ENCODE measurements at places on chromosomes 7 and 10.
A peak's percentile ranks its signal among the peaks of the same experiment; 100 is the strongest.

- no peak for DNase-seq
Measured at GRCh38 chr7:7922684-7923385, 45.8 kb upstream of the GLCCI1 start.

GRCh38 chr7:3013975-3014792 lies 29.5 kb downstream of the CARD11 start:
- DNase-seq = no peak

- no peak for DNase-seq
Measured at GRCh38 chr7:22732556-22733126, 5.6 kb downstream of the IL6 start.

DNA sequence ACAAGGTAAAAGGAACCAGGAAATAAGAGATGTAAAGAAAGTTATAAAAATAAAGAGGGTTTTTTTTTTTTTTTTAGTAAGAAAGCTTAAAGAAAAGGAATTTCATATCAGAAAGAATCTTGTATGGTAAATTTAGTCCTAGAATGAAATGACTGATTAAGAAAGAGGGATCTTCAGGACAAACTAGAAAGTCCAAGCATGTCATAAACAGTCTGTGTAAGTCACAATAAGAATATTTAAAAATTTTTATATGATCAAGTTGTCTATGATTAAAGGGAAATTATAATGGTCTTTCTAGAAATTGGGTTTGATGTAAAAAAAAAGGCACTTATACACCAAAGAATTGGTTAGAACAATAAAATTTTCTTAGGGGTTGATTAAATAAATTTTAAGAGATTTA lies 289.5 kb downstream of the XPNPEP1 start:
- DNase-seq = no peak

GRCh38 chr7:16727736-16728135 lies 25.8 kb upstream of the TSPAN13 start:
- DNase-seq = no peak

- peak; percentile 27 for DNase-seq
Measured at GRCh38 chr10:14009371-14010100, 321.2 kb downstream of the FRMD4A start.

DNA sequence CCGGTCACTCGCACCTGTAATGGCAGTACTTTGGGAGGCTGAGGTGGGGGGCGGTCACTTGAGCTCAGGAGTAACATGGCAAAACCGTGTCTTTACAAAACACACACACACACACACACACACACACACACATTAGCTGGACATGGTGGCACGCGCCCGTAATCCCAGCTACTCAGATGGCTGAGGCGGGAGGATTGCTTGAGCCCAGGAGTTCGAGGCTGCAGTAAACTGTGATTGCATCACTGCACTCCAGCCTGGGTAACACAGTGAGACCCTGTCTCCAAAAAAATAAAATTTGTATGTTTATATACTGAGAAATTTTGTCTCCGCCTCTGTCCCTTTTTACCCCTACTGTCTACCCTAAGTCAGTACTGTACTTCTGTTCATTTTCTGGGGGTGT lies 86.6 kb downstream of the CUX1 start:
- DNase-seq = no peak

- peak; percentile 2 for DNase-seq
Measured at GRCh38 chr7:45080265-45080957, 8.4 kb downstream of the NACAD start.

DNA sequence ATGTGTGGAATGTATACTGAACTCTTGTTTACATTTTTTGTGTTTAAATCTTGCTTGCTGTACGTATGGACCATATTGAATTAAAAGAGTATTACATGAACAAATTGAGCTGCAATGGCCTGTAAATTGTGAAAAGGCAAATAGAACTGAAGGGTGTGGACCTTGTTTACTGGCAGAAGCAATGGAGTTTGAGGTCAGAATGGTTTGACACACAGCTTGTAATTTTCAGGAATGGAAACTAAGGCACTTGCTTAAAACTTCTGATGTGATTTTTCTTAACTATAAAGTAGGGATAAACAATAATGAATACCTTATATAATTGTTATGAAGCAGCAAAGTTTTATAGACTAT lies 33.9 kb upstream of the COBL start:
- DNase-seq = no peak

DNA sequence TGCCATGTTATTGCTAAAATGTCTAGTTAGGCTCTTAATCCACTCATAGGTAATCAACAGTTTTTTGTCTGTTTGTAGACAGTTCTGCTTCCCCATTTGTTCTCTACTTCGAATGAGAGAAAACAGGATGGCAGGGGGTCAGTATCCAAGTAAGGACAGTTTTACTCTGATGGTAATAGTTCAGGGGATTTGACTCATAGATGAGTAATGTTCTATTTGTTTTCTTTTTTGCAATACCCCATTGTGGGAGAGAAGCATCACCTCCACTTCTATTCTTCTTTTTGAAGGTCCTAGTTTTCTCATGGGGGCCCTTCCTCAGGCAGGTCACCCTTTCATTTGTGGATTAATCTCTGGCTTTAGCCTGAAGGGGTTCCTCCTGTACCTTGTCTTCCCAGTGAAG lies 13.9 kb downstream of the PCLO start:
- no peak for DNase-seq

GRCh38 chr10:26780793-26781601 lies 79.8 kb downstream of the ABI1 start:
- no peak for DNase-seq

DNA sequence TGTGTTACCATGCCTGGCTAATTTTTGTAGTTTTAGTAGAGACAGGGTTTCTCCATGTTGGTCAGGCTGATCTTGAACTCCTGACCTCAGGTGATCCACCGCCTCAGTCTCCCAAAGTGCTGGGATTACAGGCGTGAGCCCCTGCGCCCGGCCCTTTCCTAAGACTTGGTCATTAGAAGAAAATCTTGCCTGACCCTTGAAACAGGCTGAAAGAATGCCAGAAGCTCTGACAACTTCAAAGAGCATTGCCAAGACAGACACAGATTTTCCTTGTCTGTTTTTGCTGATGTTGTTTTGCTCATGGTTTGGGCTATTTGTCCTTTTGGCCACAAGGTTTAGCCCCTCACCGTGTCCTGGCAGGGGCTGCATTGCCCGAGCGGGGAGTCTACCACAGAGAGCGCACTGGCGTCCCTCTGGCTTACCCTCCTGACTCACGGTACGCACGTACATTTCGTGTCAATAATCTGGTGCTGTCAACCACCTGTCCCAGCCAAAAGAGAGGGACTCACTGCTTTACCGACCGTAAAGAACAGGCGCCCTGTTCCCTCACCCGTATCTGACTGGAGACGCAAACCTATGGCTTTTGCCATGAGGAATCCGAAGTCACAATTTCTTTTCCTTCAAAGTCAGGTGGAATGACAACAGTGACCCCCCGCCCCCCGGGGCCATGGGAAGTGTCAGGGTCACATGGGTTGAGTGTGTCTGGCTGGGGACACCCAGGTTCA lies 10.1 kb upstream of the INPP5A start:
- DNase-seq = peak; percentile 2

DNA sequence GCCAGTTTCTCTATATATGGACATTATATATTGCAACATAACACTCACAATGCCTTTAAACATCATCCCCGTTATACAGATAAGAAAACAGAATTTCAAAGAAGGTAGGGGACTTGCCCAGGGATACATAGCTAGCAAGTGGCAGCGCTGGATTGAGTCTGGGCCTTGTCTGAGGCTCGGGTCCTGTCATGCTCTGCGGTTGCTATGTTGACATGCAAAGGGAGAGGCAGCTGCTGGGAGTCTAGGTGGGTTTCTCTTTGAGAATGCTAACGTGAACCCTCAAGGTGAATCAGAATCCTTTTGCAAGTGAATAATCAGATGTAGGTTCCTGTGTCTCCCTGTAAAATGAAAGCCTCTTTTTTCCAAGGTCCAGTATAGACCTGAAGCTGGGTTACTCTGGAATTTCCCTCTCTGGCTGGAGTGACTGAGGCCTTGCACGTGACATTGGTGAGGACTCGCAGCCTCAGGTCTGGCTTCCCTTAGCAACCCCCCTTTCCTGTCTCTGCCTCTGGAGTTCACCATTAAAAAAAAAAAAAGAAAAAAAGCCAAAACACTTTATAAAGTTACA lies 38.9 kb downstream of the TCF7L2 start:
- no peak for DNase-seq

DNA sequence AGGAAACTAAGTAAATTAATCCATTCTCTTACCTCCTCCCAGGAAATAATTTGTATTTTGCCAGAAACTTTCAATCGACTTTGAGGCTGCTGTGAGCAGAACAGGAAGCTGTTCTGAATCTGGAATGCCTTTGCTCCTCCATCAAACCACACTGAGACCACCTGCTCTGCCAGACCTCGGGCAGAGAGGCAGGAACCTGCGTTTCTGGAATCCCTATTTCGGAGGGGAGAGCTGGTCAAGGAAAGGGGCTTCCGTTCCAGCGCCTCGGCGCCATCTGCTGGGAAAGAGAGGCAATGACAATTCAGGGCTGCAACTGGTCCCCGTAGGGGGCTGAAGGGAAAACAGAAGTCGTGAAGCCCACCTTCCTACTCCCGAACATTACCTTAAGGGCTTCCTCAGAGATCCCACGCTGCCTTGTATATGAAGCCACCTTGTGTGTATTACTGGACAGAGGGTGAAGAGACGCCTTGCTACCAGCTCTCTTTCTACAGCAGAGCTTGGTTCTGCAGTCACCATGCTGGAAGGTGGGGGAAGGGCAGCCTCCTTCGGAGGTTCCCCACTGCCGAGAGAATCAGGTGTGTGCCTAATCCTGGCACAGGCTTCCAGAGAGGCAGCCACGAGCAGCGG lies 31.2 kb downstream of the ZNF467 start:
- DNase-seq = peak; percentile 56

DNA sequence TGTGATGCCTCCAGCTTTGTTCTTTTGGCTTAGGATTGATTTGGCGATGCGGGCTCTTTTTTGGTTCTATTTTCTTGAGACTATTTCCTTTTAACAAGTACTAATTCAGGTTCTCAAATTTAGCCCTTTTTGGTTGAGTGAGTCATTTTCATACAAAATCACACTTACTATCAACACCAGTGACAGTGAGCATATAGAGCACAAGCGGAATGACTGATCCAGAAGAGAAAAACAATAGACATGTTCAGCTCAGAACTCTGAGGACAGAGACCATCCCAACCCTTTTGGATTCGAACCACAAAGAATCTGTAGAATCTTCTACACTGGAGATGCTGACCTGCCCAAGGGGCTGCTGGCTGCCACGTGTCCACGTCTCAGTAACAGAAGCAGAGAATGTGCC lies 56.4 kb upstream of the INSYN2A start:
- no peak for DNase-seq

GRCh38 chr10:24406809-24407483 lies 198.0 kb downstream of the KIAA1217 start:
- no peak for DNase-seq

DNA sequence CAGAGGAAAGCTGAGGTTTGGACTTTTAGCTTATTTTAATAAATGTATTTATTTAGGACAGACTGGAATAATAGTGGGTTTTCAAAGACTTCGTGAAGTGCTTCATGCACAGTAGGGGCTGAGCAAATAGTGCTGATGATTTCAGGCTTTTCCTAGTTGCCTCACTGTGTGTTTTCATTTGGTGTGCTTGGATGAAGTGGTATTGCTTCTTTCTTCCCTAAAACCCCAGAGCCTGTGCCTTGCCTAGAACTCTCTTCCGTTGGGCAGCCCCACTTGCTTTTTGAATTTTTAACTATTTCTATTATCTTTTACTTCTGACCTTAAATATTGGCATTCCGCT lies 49.6 kb downstream of the ARID5B start:
- no peak for DNase-seq

Measured in activated gamma-delta T cell treated with Interleukin-2 at 50 U/mL for 16 hours (primary cell).